ENCODE measurements at places on chromosomes 4 and X.
A peak's percentile ranks its signal among the peaks of the same experiment; 100 is the strongest.

GRCh38 chr4:75126058-75126457 is 193.1 kb downstream of the PARM1 start:
- no peaks in the 10 kb centered on the region for H3K27me3 ChIP-seq
- no peak overlapping the region for H3K27ac ChIP-seq
- H3K36me3 ChIP-seq, result no peaks in the 10 kb centered on the region
- DNase-seq, result no peak
- no peak overlapping the region for H3K4me3 ChIP-seq

- no peaks in the 10 kb centered on the region for H3K36me3 ChIP-seq
- DNase-seq, result no peak
- H3K4me3 ChIP-seq, result no peak overlapping the region
- H3K4me1 ChIP-seq, result no peaks in the 10 kb centered on the region
- H3K27ac ChIP-seq, result no peak overlapping the region
- no peaks in the 10 kb centered on the region for H3K27me3 ChIP-seq
These were observed 355 bp downstream of the GRID2 start for GRCh38 chr4:92304121-92304520.

DNA sequence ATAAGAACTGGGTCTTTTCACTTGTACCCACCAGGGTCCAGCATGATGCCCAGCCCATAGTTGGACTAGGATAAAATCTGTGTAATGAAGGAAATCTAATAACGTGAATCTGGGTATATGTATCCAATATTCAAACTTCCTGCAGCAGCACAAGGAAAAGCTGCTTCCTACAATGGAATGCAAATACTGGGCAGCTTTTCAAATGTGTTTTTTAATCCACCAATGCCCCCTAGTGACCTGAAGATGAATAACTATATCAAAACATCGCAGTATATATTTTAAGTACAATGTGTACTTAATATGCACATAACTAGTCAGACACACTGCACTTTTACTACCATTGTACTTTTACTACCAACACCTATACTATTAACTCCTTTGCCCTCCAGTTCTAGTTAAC is 5.3 kb downstream of the APOO start:
- H3K27ac ChIP-seq, result no peak overlapping the region
- peaks cover 6% of the 10 kb centered on the region for H3K36me3 ChIP-seq
- no peak overlapping the region for H3K4me3 ChIP-seq
- peaks cover 5% of the 10 kb centered on the region for H3K4me1 ChIP-seq

- H3K4me1 ChIP-seq, result peaks cover 85% of the 10 kb centered on the region
- DNase-seq, result peak; percentile 79
- H3K27me3 ChIP-seq, result no peaks in the 10 kb centered on the region
- peaks cover 46% of the 10 kb centered on the region for H3K36me3 ChIP-seq
These were observed 2.1 kb downstream of the SLC6A8 start for GRCh38 chrX:153689654-153690465.

DNA sequence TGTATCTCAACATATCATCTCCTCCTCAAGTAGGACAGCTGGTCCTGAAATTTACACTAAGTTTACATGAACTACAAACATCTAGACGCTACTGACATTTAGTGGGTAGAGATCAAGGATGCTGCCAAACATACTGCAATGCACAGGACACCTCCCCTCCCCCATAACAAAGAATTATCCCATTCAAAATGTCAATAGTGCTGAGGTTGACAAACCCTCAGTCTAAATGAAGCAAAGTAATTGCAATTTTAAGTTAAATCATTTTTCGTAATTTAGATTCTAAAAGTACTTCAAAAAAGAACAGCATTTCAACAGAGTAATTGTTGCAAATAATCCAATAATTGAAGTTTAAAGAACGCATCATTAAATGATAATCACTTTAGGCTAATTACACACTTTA is 1.2 kb downstream of the PRMT9 start:
- H3K27me3 ChIP-seq, result no peaks in the 10 kb centered on the region
- H3K27ac ChIP-seq, result no peak overlapping the region
- H3K36me3 ChIP-seq, result peaks cover 21% of the 10 kb centered on the region
- peak overlapping the region; percentile 79 for H3K4me3 ChIP-seq
- DNase-seq, result peak; percentile 4

DNA sequence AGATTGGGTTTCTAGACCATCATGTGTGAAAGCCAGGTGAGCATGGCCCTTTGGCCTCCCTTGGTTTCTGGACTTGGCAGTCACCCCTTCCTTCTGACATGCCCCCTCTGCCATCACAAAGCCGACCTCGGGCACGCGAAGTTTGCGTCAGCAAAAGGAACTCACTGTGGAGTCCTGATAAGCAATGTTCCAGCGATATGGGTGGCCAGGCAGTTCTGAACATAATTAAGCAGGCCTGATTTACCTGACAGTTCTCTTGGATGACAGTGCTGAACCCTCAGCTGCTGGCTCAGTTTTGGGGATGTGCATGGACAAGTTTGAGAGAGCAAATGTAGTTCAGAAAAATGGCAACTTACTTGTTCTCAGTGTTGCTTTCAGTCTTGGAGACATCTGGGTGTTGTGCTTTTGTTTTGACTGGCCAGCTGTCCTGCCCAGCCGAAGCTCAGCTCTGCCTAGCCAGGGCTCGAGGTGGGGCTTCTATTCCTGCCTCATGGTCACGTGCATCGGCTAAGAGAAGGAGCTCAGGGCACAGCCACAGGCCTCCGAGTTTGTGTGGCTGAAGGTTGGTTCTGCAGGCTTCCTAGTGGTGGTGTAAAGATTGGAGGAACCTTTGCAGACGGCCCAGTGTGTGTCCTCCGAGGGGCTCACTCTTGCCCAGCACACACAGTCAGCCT is 78.3 kb downstream of the CLDN34 start:
- no peak overlapping the region for H3K27ac ChIP-seq
- peaks cover 16% of the 10 kb centered on the region for H3K27me3 ChIP-seq
- H3K36me3 ChIP-seq, result no peaks in the 10 kb centered on the region
- no peak overlapping the region for H3K4me3 ChIP-seq
- no peaks in the 10 kb centered on the region for H3K4me1 ChIP-seq

DNA sequence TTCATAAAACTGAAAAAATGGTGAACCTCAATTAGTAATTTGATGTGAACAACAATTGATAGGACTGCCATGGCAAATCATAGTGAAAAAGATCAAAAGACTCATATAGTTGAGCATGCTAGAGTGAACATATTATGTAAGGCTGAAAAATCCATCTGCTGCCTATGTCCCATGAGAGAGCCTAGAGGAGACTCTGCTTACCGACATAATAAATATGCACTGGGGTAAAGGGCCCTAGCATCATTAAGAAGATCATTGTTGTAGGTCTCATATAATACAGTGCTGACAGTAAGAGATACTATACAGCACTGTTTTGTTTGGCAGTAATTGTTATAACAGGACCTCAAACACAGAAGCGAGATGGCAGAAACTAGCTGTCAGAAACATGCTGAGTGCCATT is 229.0 kb downstream of the PABPC4L start:
- no peak overlapping the region for H3K4me3 ChIP-seq
- no peaks in the 10 kb centered on the region for H3K27me3 ChIP-seq
- H3K4me1 ChIP-seq, result no peaks in the 10 kb centered on the region
- H3K27ac ChIP-seq, result no peak overlapping the region
- no peak for DNase-seq
- H3K36me3 ChIP-seq, result no peaks in the 10 kb centered on the region

DNA sequence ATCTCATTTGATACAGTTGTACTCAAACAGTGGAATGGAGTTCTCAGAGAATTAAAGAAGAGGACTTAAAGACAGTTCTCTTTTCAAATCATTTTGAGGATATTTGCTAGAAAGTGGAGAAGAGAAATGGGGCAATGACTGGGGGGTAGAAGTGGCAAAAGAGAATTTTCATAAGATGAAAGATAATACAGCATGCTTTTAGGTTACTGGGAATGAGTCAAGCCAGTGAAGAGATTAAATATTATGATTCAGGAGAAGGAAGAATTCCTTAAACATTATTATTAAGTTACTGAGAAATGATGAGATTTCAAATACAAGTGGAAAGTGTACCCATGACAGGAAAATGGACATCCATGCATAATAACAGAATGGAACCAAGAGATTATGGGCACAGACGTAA is 219.0 kb upstream of the DKK2 start:
- no peak for DNase-seq
- H3K27ac ChIP-seq, result no peak overlapping the region
- no peaks in the 10 kb centered on the region for H3K36me3 ChIP-seq

DNA sequence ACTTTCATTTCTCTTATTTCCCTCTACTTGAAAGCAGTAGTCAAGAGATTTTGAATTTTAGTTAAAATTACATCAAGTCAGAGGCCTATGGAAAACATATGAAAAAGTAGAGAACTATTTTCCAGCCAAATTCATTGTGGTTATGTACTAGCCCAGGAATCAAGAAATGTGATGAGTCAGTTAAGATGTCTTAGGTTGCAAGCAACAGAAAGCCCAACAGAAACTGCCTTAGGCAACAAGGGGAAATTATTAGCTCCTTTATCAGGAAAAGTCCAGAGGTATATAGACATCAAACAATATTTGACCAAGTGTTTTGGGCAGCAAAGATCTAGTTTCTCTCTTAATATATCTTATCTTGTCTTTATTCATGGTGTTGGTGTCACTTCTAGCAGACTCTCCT is 37.8 kb upstream of the FRMD7 start:
- no peaks in the 10 kb centered on the region for H3K27me3 ChIP-seq
- H3K4me3 ChIP-seq, result no peak overlapping the region
- H3K4me1 ChIP-seq, result no peaks in the 10 kb centered on the region

DNA sequence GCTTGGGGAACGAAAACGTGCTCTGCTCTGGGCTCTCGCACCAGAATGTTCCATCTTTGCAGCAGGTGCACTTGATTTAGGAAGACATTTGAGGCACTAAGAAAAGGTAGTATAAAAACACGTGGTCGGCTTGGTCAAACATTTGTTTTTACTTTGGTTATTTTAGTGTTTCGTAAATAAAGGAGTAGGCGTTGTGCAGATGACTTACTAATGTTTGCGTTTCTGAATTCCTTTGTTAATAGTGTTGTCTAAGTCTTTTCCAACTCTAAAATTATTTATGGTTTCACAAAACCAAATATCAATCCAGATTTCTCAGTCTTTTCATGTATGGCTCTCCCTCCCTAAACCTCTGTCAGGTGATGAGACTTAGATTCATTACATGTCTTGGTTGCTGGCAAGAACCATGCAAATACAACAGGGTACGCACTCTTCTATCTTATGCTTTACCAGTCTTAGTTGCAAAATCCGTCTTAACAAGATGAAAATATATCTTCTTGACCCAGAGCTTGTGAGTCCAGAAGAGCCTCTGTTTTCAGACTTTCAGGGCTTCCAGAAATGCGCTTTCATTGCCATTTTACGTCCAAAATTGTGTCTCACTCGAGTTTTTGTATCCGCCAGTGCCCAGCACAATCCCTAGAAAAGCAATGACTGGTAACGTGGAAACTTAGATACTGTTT is 686 bp downstream of the MTHFD2L start:
- peaks cover 5% of the 10 kb centered on the region for H3K4me1 ChIP-seq
- H3K27ac ChIP-seq, result peak overlapping the region; percentile 97
- H3K27me3 ChIP-seq, result no peaks in the 10 kb centered on the region
- H3K4me3 ChIP-seq, result peak overlapping the region; percentile 70
- H3K36me3 ChIP-seq, result peaks cover 36% of the 10 kb centered on the region

DNA sequence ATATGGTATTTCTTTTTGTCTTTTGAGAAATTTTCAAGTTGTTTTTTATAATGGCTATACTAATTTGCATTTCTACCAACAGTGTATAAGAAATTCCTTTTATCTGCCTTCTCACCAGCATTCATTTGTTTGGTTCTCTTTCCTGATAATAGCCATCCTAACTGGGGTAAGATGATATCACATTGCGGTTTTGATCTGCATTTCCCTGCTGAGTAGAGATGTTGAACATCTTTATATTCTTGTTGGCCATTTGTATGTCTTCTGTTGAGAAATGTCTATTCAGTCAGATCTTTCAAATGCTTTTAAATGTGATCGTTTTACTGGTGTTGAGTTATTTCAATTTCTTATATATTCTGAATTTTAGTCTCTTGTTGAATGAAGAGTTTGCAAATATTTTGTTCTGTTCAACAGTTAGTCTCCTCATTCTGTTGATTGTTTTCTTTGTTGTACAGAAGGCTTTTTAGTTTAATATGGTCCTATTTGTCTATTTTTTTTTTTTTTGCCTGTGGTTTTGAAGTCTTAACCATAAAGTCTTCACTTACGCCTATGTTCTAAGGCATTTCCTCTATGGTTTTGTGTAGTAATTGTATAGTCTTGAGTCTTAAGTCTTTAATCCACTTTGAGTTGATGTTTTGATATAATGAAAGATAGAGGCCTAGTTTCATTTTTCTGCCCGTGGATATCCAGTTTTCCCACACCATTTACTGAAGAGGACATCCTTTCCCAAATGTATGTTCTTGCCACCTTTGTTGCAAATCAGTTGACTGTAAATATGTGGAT is 1566.9 kb downstream of the STIM2 start:
- no peaks in the 10 kb centered on the region for H3K4me1 ChIP-seq
- H3K27ac ChIP-seq, result no peak overlapping the region
- DNase-seq, result no peak
- no peak overlapping the region for H3K4me3 ChIP-seq
- H3K27me3 ChIP-seq, result no peaks in the 10 kb centered on the region
- no peaks in the 10 kb centered on the region for H3K36me3 ChIP-seq

GRCh38 chrX:111006116-111006515 is 89.9 kb upstream of the PAK3 start:
- no peak overlapping the region for H3K27ac ChIP-seq
- no peaks in the 10 kb centered on the region for H3K36me3 ChIP-seq
- H3K4me1 ChIP-seq, result no peaks in the 10 kb centered on the region

GRCh38 chr4:2364654-2365053 is 53.8 kb downstream of the ZFYVE28 start:
- peak overlapping the region; percentile 27 for H3K27ac ChIP-seq
- peaks cover 3% of the 10 kb centered on the region for H3K36me3 ChIP-seq
- H3K4me3 ChIP-seq, result peak overlapping the region; percentile 34
- H3K4me1 ChIP-seq, result peaks cover 18% of the 10 kb centered on the region

DNA sequence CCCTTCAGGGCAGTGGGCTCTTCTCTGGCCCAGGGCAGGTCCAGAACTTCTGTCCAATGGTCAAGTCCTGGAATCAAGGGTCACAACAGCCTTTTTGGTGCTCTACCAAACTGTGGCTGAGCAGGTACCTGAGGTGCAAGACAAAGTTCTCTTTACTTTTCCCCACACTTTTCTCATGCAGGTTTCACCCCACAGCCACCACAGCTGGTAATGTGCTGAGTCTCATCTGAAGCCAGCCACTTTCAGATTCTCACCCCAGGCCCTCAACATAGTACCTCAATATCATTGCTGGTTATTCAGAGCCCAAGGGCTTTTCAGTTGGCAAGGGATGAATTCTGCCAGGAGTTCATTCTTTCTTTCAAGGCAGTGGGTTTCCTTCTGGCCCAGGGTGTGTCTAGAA is 426.0 kb downstream of the TECRL start:
- H3K36me3 ChIP-seq, result no peaks in the 10 kb centered on the region
- no peak overlapping the region for H3K4me3 ChIP-seq
- no peak for DNase-seq
- no peaks in the 10 kb centered on the region for H3K4me1 ChIP-seq
- no peak overlapping the region for H3K27ac ChIP-seq

DNA sequence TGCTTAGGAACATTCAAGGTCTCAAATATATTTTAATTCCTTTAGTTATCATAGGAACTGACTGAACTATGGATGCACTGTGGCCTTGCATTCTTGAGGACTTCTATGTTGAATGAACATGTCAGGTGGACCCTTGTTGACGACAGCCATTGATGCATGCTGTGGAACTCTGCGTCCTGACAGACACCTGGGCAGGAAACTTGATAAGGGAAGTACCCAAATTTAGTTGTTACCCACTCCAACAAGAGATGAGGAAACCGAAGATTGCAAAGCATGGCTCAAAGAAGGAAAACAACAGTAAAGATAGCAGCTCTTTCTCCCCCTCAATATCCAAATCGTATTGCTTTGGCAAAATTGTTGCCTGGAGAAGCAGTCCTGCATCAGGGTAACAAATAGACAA is 540.0 kb upstream of the NR3C2 start:
- H3K27me3 ChIP-seq, result no peaks in the 10 kb centered on the region
- H3K4me3 ChIP-seq, result no peak overlapping the region
- no peaks in the 10 kb centered on the region for H3K4me1 ChIP-seq
- no peak for DNase-seq

Data from K562 (cell line).